ENCODE measurements at places on chromosomes 6 and 20.

GRCh38 chr6:2866171-2866846 lies 24.6 kb upstream of the SERPINB1 start:
- no peak for DNase-seq

DNA sequence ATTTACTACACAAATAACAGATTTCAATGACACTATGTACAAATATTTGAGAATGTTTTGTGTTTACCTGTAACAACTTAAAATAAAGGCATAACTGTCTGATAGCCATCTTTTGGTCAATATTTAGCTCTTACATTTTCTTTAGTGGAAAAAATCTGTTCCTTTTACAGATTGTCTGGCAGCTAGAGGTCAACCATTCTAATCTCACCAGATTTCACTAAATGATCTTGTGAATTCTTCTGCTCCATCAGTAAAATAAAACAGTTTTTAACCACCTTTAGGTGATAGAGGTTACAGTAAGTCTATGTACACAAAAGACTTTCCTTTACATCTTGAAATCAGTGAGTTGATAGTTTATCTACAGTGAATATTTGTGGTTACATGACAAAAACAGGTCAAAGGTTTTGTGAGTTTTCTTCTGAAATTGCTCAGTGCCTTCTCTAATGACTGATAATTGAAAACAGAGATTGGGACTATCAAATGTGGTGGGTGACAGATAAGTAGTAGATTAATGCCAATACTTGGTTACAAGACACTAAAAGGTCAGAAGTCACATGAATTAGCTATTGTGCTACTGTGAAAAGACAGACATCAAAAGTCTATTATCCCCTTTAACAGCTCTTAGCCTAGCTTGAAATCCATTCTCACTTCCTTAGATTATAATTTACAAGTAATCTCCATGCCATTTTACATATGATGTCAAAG lies 47.4 kb downstream of the BMP5 start:
- no peak for DNase-seq

DNA sequence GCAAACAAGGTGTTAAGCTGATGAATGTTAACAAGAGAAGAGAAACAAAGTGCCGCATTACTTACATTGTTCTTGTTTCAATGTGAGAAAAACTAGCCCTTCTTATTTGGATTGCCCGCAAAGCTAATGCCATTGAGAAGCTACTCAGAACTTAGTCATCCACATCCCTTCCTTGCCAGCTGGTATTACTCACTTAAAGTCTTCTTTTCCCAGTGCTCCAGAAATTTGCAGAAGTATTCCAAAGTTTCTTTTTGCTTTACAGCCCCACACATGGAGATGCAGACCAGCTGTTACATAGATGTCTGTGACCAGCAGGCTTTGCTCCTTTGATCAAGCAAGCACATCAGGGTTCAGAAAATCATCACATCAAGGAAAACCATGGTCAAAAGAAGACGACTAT lies 529.0 kb downstream of the TBC1D32 start:
- DNase-seq: no peak

- no peak for DNase-seq
Observed at GRCh38 chr6:85347812-85348211, 102.1 kb upstream of the NT5E start.

- no peak for DNase-seq
Observed at GRCh38 chr6:34230653-34231371, 5.9 kb upstream of the HMGA1 start.

- DNase-seq: no peak
Observed at GRCh38 chr6:235763-236360, 56.4 kb upstream of the DUSP22 start.

DNA sequence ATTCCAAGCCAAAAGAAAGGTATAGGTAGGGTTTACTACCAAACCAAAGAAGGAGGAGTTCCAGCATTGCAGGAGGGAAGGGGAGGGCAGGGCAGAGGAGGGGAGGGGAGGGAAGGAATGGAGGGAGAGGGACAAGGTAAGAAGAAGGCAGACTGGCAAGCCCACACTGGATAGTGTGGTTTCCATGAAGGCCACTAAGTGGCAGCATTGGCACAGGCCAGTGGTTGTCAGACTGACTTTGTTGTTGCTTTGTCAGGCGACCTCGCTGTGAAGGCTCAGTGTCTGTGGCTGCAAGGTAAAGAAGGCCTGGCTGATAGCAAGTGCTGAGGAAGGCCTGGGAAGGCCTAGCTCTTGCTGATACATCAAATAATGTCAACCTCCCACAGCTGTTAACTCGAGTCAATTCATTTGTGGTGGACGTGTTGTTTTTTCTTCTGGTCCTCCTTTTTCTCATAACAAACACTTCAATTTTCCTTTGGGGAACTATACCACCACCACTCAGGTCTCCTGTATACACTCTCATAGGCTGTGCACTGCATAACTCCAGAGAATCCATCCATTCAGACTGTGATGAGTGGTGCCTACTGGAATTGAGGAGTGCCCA lies 7.7 kb upstream of the ZNF334 start:
- peak; percentile 53 for DNase-seq

- no peak for DNase-seq
Observed at GRCh38 chr6:86707545-86708120, 229.7 kb upstream of the HTR1E start.

DNA sequence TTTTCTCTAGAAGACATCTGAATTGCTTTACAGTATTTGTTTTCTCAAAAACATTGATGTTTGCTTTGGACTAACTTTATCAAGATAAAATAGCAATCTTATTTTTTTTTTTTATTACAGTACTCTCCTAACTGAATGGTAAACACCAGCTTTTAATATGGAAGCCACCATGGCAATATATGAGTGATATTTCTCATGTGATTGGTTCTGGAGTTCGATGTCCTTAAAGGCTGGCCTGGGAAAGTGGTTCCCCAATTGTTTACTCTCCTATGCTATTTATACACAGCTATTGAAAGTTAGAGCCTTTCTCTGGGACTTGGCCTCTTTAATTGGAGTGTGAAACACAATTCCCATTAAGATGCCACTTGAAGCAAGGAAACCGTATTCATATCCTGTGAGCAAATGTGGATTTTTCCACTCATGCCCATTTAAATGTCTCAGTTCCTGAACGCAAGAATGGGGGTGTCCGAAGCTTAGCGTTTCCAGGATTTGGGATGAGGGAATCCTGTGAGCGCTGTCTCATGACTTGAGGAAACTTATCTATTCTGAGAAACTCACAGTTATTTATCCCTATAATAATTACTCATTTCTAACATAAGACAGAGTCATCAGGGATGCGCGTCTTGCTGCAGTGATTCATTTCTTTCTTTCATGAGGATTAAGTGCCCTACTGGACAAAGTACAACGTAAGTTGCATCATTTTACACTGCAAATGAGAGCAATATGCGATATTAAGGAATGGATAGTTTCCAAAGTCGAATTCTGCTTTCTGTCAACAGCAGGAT lies 143.3 kb upstream of the PREP start:
- DNase-seq: no peak

DNA sequence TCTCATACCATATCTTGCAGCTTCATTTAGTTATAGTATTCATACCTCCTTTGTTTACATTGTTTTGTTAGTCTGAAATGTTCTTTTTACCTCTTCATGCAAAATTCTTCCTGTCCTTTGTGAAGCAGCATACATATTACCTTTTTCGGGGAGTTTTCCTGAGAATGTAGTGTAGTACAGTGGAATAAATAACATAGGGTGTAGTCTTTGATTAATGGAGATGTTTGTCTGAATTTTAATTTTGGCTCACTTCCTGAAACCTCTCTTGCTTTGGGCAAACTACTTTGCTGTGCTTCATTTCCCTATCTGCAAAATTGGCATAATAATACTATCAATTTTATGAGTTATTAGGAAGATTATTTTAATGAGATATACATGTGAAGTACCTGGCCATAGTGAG lies 5.6 kb downstream of the MACROD2 start:
- no peak for DNase-seq

DNA sequence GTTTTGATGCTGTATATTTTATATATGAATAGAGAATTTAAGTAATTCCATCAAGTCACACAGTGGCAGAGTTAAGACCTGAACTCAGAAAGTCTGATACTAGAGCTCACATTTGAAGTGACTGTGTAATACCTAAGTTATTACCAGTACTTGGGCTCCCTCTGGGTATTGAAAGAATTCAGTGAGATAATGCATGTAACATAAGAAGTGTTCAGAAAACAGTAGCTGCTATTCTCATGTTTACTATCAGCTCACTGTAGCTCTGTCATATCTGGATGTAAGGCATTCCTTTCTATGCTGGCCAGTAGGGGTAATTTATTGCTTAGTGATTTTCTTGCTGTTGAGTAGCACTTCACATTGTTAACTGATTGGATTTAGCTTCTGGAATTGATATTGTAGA lies 44.6 kb downstream of the NKX2-4 start:
- no peak for DNase-seq

- DNase-seq: no peak
Observed at GRCh38 chr20:18252597-18253451, 35.5 kb upstream of the ZNF133 start.

DNA sequence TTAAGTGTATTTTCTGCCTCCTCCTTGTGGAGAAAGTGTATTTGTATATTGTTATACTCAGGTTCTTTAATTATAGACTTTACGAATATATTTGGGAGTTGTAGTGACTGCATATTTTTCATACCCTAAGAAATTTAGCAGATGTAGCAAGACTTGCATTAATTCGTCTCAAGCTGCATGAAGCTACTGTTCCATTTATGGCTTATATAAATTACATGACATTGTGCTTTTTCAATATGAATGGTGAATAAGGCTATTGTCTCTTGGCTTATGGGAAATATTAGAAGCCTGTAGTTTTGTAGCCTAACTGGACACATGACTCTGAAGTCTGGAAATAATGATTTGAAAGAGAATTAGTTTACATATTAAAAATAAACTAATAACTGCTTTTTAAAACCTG lies 2.4 kb downstream of the ADGRG6 start:
- no peak for DNase-seq

GRCh38 chr20:50303573-50304500 lies 113.2 kb downstream of the CEBPB start:
- peak; percentile 55 for DNase-seq

DNA sequence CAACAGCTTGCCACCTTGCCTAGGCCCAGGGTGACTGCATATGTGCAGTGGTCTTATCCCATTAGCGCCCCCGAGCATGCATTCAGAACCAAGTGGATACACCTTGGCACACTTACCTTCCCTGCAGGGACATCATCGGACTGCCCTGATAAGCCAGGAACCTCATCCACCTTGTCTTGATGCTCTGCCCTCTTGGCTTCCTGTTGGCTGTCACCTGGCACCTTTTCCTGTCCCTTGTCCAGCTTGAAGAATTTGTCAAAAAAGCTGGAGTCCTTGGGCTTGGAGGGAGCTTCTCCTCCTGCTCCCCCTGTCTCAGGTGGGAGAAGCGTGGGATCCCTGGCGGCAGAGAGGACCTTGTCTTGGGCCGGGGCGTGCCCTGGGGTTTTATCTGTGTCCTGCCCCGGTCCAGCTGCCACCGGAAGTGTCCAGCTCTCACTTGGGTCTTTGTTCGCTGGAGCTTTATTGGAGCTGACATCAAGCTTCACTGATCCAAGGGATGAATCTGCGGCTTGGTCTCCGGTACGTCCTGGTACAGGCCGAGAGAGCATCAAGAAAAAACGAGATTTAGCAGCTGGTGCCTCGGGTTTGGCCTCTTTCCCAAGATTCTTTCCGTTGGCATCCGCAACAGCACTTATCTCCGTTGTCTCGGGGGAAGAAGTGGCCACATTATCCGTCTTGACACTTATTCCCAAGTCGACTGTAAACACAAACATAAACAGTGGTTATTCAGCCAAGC lies 42.0 kb downstream of the BCAS1 start:
- no peak for DNase-seq

- no peak for DNase-seq
Observed at GRCh38 chr6:87213364-87213763, 58.0 kb downstream of the ZNF292 start.

- no peak for DNase-seq
Observed at GRCh38 chr20:32585586-32586127, 524 bp upstream of the NOL4L start.
